Stimulated activated CD8-positive, alpha-beta memory T cell treated with anti-CD3 and anti-CD28 coated beads, Interleukin-4, amount 100 ng/mL, for 24 hours (primary cell): ENCODE measurements at places on chromosomes 3 and 15.

DNA sequence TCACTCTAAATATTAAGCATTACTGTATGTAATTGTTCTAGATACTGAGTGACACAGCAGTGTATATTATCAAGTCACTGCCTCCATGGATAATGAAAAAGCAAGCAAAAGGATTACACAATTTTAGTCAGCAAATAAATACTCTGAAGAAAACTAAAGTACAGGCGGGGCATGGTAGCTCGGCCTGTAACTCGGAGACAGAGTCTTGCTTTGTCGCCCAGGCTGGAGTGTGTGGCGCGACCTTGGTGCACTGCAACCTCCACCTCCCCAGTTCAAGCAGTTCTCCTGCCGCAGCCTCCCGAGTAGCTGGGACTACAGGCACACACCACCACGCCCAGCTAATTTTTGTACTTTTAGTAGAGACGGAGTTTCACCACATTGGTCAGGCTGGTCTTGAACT, 32.7 kb downstream of the RBM6 start:
- no peak for DNase-seq

GRCh38 chr3:141095546-141095937, 44.4 kb downstream of the SPSB4 start:
- DNase-seq: no peak

GRCh38 chr15:45704329-45705249, 69.8 kb downstream of the SQOR start:
- DNase-seq: no peak

DNA sequence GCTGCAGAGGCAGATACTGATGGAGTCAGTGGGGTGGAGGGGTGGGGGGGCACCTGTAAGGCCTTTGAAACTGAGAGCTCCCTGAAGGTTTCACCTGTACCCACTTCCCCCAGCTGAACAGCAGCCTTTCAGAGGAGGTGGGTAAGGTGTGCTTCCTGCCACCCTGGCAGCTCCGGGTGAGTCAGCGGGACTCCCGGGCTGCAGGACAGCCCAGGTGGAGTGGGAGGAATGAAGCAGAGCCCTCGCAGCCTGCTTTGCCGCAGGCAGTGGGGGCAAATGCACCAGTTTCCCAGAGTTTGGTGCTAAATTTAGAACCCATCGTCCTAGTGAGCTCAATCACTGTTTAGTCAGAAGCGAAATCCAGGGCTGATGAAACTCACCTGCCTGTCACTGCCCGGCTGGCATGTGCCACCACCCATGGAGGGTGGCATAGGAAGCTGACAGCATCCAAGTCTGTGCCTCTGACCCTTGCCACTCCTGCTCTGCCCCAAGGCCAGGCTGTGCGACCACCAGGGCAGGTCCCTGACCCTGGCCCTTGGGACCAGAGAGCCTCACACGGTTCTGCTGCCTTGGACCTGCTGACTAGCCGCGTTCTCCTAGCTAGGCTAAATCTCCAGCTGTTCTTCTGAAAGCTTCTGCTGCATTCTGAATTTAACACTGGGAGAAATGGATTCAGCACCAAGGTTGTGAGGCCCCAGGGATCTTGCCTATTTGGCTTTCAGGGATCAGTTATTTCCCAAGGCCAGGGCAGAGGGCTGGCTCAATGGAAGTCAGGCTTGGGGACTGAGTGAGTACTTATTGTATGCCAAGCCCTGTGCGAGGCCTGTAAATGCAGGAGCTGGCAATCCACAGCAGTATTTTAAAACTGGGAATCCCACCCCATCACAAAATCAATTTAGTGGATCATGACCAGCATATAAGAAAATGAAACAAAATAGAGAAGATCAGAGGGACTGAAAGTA, 67.3 kb upstream of the RASGRF1 start:
- no peak for DNase-seq
